WTC11 (cell line): ENCODE measurements at places on chromosomes 2 and 18. TPM values are rescaled to one million over a fixed set of nuclear protein-coding genes. Genes with fewer than 3 reads are reported as not detected.
A peak's percentile ranks its signal among the peaks of the same experiment; 100 is the strongest.

DNA sequence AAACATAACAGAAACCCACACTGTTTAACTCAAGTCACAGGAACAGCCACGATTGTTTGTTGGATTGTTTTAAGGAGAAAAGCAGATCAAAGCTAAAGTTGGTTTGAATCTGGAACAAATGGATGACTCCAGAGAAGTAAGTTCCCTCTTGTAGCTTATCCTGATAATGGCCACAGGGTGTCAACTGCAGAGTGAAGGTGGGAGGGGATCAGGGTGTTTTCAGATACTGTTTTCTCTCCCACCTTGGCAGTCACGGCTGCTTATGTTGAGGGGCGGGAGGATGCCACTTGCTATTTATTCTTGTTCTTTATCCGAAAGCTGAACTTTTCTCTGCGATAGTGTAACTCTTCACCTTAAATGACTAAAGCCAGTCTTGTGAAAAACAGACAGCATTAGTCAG, 36.5 kb upstream of the INPP4A start:
- no peak overlapping the region for H3K4me3 ChIP-seq
- H3K4me1 ChIP-seq, result peaks cover 7% of the 10 kb centered on the region
- H3K27me3 ChIP-seq, result no peaks in the 10 kb centered on the region; the same call in 1 of the 2 replicates
- peaks cover 5% of the 10 kb centered on the region for H3K36me3 ChIP-seq
- no peak overlapping the region for H3K27ac ChIP-seq
- no peak for DNase-seq

DNA sequence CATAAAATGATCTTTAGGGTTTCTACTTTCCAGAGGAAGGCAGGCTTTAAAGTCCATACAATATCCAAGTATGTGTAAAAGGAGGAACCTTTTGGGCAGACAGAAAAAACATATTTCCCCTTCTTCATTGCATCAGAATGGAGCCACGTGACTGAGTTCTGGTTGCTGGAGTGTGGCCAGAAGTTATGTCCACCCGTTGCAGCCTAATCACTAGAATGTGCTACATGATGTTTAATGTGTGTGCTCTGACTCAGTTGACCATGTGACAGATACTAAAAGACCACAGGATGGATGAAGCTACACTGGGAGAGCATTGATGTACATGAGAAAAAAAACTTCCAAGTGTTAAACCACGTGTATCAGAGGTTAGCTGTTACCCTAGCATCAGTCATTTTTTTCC, 460.9 kb downstream of the RIT2 start:
- H3K27ac ChIP-seq, result no peak overlapping the region
- no peak overlapping the region for H3K4me3 ChIP-seq
- peaks cover 42% of the 10 kb centered on the region for H3K4me1 ChIP-seq
- no peak for DNase-seq
- H3K36me3 ChIP-seq, result peaks cover 22% of the 10 kb centered on the region
- peaks cover 3% of the 10 kb centered on the region; the same call in 1 of the 2 replicates for H3K27me3 ChIP-seq

DNA sequence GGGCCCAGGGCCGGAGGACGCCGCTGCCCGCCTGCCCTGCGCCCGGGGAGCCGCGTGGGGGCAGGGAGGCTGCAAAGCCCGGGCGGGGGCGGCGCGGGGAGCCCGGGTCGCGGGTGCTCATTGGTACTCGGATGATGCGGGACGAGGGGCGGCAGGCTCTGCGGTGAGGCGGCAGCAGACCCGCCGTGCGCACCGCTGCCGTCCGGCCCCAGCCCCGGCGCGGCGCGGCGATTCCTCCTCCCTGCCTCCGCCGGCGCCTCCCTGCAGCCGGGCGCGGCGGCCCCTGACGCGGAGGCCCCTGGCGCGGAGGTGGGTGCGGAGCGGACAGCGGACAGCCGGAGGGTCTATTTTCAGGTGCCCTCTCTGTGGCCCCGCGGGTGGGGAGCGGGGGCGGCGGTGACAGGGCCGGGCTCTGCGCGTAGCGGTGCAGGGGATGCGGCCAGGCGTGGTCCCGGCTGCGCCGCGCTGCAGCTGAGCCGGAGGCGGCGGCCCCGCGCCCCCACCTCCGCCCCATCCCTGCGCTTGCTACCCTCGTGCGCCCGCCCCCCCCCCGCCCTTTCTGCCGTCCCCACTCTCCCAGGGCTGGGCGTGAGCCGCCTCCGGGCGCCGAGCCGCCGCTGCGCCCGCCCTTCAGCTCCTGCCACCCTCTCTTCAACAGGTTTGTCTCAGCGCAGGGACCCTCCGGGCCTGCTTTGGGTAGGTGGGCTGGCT, 640 bp downstream of the SPTBN1 start:
- no peaks in the 10 kb centered on the region for H3K36me3 ChIP-seq
- peaks cover 35% of the 10 kb centered on the region for H3K4me1 ChIP-seq
- H3K4me3 ChIP-seq, result peak overlapping the region; percentile 92

- H3K4me1 ChIP-seq, result peaks cover 32% of the 10 kb centered on the region
- H3K27ac ChIP-seq, result no peak overlapping the region
- H3K4me3 ChIP-seq, result peak overlapping the region; percentile 70
- peak; percentile 71 for DNase-seq
- no peaks in the 10 kb centered on the region for H3K36me3 ChIP-seq
- H3K27me3 ChIP-seq, result peaks cover 92% of the 10 kb centered on the region
Observed at GRCh38 chr2:19362755-19363473, 4.5 kb upstream of the OSR1 start.

DNA sequence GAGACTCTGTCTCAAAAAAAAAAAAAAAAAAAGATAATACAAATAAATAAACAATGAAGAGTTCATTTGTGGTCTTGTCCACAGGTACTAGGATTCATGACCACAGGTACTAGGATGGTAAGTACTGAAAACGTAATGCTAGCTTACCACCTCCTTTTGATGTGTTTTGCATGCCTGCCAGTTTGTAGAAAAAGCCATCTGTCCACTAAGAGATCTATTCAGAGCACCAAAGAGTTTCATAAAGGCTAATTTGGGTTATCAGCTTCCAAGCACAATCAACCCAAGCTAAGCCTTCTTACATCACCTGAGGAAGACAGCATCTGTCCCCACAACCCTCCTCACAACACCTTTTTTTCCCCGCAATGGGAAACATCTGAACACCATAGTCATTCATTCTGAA, 477.2 kb downstream of the ZEB2 start:
- H3K4me1 ChIP-seq, result peaks cover 9% of the 10 kb centered on the region
- no peak overlapping the region for H3K27ac ChIP-seq
- DNase-seq, result no peak
- no peak overlapping the region for H3K4me3 ChIP-seq
- no peaks in the 10 kb centered on the region for H3K27me3 ChIP-seq
- no peaks in the 10 kb centered on the region for H3K36me3 ChIP-seq

GRCh38 chr2:188365058-188365641, 73.5 kb downstream of the GULP1 start:
- no peaks in the 10 kb centered on the region for H3K27me3 ChIP-seq
- DNase-seq, result no peak
- H3K4me1 ChIP-seq, result peaks cover 73% of the 10 kb centered on the region
- H3K36me3 ChIP-seq, result no peaks in the 10 kb centered on the region

- H3K36me3 ChIP-seq, result peaks cover under 1% of the 10 kb centered on the region; the same call in 1 of the 2 replicates
- H3K4me1 ChIP-seq, result peaks cover 15% of the 10 kb centered on the region
- DNase-seq, result no peak
- H3K27ac ChIP-seq, result no peak overlapping the region
- H3K4me3 ChIP-seq, result no peak overlapping the region
Observed at GRCh38 chr18:26909599-26910290, 44.2 kb upstream of the AQP4 start.

GRCh38 chr2:66854298-66854697, 419.4 kb downstream of the MEIS1 start:
- no peaks in the 10 kb centered on the region for H3K27me3 ChIP-seq
- H3K36me3 ChIP-seq, result no peaks in the 10 kb centered on the region
- no peak for DNase-seq
- no peak overlapping the region for H3K4me3 ChIP-seq
- no peaks in the 10 kb centered on the region for H3K4me1 ChIP-seq

DNA sequence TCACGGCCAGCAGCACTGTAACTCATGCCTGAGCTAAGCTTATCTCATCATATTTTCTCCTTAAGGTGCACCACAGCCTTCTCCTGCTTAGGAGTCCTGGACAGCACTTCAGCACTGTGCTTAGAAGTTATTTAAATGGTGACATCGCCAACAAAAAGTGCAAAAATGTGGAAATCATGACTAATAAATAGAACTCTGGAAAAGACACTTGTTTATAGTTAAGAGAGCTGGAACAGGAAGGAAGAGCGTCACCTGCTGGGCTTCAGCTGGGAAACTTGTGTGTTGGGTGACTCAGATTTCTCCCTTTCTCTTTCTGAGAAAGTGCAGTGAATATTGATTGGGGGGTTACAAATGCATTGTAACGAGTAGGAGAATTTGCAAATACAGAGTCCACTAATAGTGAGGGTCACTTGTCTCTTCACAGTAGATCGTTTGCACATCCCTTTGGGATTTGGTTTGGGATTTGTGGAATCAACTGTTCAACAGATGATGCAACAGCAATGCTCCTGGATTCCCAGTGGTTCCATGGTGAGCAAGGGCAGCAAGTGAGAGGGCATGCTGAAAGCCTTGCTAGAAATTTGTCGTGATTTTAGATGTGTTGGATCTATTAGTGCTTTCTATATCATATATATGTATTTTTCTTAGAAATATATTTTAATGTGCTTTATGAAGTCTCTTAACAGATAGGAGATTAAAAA, 84.2 kb downstream of the DOK6 start:
- DNase-seq, result peak; percentile 11
- no peak overlapping the region for H3K4me3 ChIP-seq
- peak overlapping the region; percentile 76; the same call in 1 of the 2 replicates for H3K27ac ChIP-seq
- no peaks in the 10 kb centered on the region for H3K36me3 ChIP-seq

- H3K4me3 ChIP-seq, result no peak overlapping the region
- no peaks in the 10 kb centered on the region; the same call in 1 of the 2 replicates for H3K27me3 ChIP-seq
- H3K27ac ChIP-seq, result no peak overlapping the region
Observed at GRCh38 chr2:184581391-184581790, 16.9 kb upstream of the ZNF804A start.

- no peak overlapping the region for H3K27ac ChIP-seq
- no peaks in the 10 kb centered on the region for H3K27me3 ChIP-seq
- H3K4me1 ChIP-seq, result no peaks in the 10 kb centered on the region
- no peak overlapping the region for H3K4me3 ChIP-seq
Observed at GRCh38 chr18:9531791-9532410, 56.6 kb downstream of the RALBP1 start.

GRCh38 chr2:96501471-96501874, 3.7 kb downstream of the NEURL3 start:
- DNase-seq, result no peak
- H3K36me3 ChIP-seq, result no peaks in the 10 kb centered on the region
- H3K27ac ChIP-seq, result no peak overlapping the region
- H3K4me1 ChIP-seq, result peaks cover 9% of the 10 kb centered on the region
- no peaks in the 10 kb centered on the region for H3K27me3 ChIP-seq

DNA sequence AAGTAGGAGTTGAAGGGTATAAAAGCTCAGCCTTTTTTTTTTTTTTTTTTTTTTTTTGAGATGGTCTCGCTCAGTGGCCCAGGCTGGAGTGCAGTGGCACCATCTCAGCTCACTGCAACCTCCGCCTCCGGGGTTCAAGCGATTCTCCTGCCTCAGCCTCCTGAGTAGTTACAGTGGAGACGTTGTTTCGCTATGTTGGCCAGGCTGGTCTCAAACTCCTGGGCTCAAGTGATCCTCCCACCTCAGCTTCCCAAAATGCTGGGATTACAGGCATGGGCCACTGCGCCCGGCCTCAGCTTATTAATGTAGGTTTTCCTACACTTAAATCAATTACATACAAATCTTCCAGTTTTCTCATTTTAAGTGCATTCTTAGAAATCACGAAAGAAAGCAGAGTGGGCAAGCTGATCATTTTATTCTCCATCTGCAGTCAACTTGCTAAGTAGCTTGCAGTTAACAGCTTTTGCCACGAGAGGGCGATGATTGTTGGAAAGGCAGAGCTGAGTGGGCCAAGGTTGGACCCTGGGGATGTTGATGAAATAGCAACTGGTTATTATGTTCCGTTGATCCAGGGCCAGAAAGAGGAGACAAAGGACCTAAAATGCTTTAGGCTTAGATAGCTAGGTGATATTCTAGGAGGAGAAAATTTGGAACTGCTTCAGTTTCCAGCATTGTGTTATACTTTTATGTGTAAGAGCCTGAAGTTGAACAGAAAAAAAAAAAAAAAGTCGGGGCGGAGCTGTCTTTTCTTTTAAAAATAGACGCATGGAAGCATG, 234.4 kb upstream of the EPAS1 start:
- DNase-seq, result peak; percentile 90
- H3K4me1 ChIP-seq, result peaks cover 12% of the 10 kb centered on the region
- H3K27ac ChIP-seq, result peak overlapping the region; percentile 46; the same call in 1 of the 2 replicates
- no peak overlapping the region for H3K4me3 ChIP-seq
- H3K27me3 ChIP-seq, result no peaks in the 10 kb centered on the region

DNA sequence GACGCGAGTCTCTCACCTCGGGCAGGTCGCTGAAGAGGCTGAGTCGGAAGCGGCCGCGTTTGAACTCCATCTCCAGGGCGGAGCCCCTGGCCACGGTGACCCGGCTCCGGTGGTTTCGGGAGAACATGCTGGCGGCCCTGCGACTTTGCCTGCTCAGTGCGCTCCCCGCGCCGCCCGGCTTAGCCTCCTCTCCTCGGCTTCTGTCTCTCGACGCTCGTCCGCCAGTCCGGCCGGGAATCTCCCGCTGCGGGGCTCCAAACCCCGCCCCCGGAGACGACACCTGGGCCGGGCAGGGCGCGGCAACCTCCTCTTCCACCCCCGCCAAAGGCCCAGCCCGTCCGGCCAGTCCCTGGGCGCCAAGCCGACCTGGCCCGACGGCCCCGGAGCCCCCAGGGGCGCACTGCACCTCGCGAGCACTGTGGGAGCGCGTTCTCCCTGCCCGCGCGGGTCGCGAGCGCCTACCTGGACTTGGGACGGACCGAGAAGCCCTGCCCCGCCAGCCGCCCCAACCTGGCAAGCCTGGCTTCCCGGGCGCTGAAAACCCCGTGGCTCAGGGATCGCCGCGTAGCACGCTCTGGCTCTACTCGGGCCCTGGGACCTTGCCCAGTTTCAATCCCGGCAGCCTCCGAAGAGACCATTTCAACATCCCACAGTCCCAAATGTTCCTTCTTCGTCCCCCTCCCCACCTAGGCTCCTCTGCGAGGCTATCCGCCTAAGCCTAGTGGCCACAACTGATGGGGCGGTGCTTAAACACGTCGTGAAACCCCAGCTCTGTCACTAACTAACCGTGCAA, at the start of gene RTKN:
TSS of gene RTKN (minus strand) at position 248 of the 793 bp plus-strand sequence. CDS start at position 127, 121 bp downstream.
- peaks cover 40% of the 10 kb centered on the region for H3K4me1 ChIP-seq
- no peaks in the 10 kb centered on the region for H3K36me3 ChIP-seq
- peak within 1 kb of the TSS; percentile 100 for H3K27ac ChIP-seq
- peak; percentile 88 for DNase-seq

GRCh38 chr18:47868744-47869143, 61.7 kb downstream of the SMAD2 start:
- H3K27me3 ChIP-seq, result no peaks in the 10 kb centered on the region
- H3K4me3 ChIP-seq, result no peak overlapping the region
- H3K36me3 ChIP-seq, result peaks cover 32% of the 10 kb centered on the region
- no peak overlapping the region for H3K27ac ChIP-seq
- DNase-seq, result no peak

TEKT4 gene
- 0.18 TPM in 1 of 3 replicates, not detected in the others for total RNA-seq

ILKAP gene
- total RNA-seq, result 26.4 to 32.7 TPM (median 26.7 TPM) in 3 replicates

ASB18 gene
- not detected in 3 replicates for total RNA-seq

IL1RN gene
- not detected in 3 replicates for total RNA-seq

PLCD4 gene
- 0.11 to 0.28 TPM (median 0.14 TPM) in 3 replicates for total RNA-seq

ANKRD29 gene
- total RNA-seq, result 3.3 to 4.9 TPM (median 3.7 TPM) in 3 replicates

FOXD4L1 gene
- 0.09 TPM in 1 of 3 replicates, not detected in the others for total RNA-seq

GALNT13 gene
- total RNA-seq, result 8.5 to 9.9 TPM (median 8.8 TPM) in 3 replicates

GPR45 gene
- 0.21 TPM in 1 of 3 replicates, not detected in the others for total RNA-seq
